Cerebellar nuclear complex (tissue), 1 donor: ENCODE measurements at places on chromosomes 11 and 22.

GRCh38 chr22:47818496-47818895 is 1056.0 kb downstream of the TBC1D22A start:
- no peak for DNase-seq

DNA sequence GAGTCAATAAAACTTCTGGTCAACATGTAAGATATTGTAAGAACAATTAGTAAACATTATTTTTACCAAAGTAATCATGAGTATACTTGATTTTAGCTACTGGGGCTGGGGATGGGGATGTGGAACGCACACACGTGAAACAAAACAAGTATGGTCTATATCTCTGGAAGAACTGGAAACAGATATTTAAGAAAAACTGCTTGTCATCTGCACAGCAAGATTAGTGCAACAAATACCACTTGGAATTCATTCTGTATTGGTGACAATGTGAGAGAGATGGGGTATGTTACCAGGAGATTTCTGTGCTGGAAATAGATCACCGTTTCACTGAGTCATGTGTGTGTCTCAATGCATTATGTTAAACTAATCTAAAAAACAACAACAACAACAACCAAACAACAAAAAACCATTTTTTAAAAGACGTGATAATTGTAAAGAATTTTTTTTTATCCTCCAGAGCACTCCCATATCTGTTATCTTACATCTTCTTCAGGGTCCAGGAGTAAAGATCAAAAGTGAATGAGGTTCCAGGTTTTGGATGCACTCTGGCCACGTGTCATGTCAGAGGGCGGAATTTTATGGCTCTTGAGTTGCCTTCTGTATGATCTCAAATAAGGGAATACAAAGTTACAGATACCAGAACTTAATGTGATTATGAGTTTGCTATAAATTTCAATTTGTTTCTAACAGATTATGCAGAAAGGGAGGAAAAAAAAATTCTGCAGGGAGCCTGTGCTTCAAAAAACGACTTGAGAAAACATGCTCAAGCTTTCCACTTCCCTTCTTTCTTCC is 153.0 kb downstream of the BBOX1 start:
- DNase-seq: no peak

DNA sequence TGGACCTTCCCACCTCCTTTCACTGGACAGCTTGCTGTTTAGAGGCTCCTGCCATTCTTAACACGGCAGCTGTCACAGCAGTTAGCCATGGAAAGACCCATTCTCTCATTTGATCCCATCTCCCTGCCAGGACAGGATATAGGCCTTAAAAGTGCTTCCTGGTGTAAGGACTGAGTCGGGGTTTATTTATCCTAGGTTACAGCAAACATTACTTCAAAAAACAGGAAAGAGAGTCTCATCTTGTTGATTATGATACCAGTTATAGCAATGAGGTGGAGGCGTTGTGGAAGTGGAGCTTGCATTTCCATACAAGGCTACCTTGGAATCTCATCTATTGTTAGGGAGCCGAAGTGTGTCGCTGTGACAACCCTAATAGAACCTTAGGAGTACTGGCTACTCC is 17.4 kb upstream of the ETS1 start:
- DNase-seq: no peak

DNA sequence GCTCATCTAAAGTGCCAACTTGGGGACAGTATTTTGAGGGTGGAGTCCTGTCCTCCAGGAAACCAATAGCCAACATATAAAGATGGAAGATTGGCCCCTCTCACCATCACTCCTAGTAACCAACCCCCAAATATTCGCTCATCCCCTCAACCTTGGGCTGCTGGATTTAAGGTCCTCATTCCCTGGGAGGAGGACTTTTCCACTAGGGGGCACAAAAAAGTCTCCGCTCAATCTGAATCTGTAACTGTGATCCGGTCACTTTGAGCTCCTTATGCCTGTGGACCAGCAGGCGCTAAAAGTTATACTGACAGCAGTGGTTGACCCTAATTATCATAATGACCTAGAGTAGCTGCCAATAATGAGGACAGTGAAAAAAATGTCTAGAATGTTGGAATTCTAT is 20.5 kb upstream of the CLPB start:
- DNase-seq: no peak

GRCh38 chr22:30104501-30105156 is 24.4 kb downstream of the HORMAD2 start:
- DNase-seq: no peak

GRCh38 chr11:55658031-55658573 is 3.9 kb upstream of the OR4C6 start:
- no peak for DNase-seq

DNA sequence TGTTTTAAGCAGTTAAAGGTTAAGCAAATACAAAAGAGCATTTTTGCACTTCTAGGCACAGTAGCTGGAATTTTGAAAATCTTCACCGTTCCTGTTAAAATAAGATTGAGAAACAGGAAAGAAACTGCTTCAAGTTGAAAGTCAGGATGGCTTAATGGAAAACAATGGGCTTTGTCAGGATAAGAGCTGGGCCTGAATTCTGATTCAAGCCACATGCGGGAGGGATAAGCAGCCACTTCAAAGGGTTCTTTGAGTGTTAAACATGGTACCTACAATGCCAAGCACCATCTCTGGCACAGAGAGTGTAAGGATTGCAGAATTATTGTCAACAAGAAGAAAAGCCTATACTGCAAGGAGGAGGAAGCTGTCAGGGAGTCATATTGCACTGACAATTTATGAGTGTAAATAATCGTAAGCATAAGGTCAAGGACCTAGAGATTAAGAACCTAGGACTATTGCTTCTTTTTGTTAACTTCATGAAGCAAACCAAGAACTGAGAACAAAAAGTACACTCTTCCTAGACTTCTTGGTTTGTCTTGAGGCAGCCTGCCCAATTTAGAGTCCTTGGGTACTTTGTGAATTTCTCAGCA is 32.5 kb downstream of the MPPED2 start:
- DNase-seq: no peak

GRCh38 chr11:32161293-32161692 is 70.4 kb downstream of the RCN1 start:
- DNase-seq: no peak

DNA sequence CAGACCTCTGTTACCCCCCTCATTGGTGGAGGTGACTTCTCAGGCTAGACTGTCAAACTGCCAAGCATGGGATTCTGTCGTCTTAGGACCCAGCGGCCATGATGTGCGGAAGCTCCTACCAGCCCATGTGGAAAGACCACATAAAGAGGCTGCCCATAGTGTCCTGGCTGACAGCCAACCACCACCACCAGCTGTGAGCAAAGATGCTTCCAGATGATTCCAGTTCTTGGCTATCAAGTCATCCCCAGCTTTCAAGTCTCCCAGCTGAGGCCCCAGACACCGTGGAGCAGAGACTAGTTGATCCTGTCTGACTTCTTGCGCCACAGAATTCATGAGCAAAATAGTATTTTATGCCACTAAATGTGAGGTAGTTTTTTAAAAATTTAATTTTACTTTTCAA is 32.9 kb downstream of the SCUBE1 start:
- DNase-seq: no peak

- DNase-seq: no peak
Measured at GRCh38 chr22:43017525-43018460, 2.8 kb upstream of the PACSIN2 start.

- DNase-seq: no peak
Measured at GRCh38 chr11:122600290-122600689, 55.2 kb upstream of the UBASH3B start.

GRCh38 chr11:82631722-82632630 is 101.7 kb downstream of the FAM181B start:
- DNase-seq: no peak

- no peak for DNase-seq
Measured at GRCh38 chr22:35198738-35199137, 58.6 kb upstream of the HMGXB4 start.

- DNase-seq: no peak
Measured at GRCh38 chr11:60003729-60004128, 13.3 kb upstream of the OOSP4B start.

- no peak for DNase-seq
Measured at GRCh38 chr11:35946766-35947165, 2.9 kb downstream of the LDLRAD3 start.

DNA sequence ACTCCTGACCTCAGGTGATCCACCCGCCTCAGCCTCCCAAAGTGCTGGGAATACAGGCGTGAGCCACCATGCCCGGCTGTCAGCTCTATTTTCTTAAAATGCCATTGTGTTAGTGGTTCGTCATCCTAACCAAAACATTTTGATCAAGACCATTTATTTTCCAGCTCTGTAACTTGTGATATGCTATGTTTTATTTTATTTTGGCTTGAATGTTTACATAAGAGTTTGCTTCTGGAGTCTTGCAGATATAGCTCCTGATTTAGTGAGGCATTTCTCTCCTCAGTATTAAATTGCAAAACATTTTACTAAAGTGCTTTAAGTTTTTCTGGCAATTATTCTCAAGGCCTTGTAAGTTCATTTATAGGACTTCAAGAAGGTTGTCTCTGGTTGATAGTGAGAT is 4.4 kb downstream of the EP300 start:
- DNase-seq: no peak

DNA sequence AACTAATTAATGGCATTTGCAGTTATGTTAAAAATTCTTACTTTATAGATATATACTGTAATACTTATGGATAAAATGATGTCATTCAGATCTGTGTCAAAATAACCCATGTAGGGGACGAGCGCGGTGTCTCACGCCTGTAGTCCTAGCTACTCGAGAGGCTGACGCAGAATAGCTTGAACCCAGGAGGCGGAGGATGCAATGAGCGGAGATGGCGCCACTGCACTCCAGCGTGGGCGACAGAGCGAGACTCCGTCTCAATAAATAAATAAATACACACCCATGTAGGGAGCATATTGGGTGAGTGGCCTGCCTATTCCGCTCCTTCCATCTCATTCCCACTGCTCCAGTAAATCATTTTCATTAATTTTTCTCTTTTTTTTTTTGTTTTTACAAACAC is 7.1 kb downstream of the SNU13 start:
- no peak for DNase-seq

- DNase-seq: no peak
Measured at GRCh38 chr11:27871056-27871455, 170.8 kb upstream of the BDNF start.

DNA sequence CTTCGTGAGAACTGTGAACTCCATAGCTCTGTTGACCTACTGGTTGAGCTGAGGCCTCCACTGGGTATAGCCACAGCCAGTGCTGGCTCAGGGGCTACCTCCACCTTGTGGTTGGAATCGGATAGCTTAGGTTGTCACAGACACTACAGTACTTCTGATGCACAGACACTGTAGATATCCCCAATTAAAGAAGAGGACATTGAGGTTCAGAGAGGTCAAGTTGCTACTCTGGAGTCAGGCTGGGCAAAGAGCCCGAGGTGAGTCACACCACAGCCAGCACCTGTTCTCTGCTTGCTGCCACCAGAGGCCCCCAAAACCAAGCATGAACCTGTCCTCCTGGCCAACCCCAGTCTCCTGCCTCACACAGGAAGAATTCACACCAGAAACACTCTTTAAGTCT is 5.4 kb downstream of the UFD1 start:
- DNase-seq: no peak

DNA sequence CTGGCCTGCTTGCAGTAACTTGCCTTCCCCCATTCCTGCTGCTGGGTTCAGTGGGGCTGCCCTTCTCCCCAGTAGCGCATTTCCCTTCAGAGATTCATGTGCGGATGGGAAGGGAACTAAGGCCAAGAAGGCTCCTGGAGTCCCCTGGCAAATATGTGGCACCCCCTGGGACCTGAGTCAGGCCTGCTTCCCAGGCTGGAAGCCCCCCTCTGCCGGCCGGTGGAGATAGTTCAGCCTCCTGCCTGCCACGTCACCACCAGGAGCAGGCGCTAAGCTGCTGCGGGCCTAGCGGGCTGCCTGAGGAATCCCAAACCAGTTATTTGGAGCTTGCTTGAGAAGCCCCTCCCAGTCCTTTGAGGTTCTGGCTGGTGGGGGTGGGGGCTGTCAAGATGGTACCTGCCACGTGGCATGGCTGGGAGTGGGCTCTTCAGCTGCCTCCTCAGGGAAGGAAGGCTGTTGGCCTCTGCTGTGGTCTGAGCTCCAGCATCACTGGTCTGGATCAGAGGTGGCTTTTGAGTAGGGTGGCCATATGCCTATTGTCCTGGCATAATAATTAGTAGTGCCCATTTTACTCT is 2.0 kb downstream of the SERPINH1 start:
- DNase-seq: no peak

- no peak for DNase-seq
Measured at GRCh38 chr11:113153847-113154246, 160.5 kb upstream of the TTC12 start.

- no peak for DNase-seq
Measured at GRCh38 chr11:8204596-8204995, 35.8 kb upstream of the RIC3 start.

DNA sequence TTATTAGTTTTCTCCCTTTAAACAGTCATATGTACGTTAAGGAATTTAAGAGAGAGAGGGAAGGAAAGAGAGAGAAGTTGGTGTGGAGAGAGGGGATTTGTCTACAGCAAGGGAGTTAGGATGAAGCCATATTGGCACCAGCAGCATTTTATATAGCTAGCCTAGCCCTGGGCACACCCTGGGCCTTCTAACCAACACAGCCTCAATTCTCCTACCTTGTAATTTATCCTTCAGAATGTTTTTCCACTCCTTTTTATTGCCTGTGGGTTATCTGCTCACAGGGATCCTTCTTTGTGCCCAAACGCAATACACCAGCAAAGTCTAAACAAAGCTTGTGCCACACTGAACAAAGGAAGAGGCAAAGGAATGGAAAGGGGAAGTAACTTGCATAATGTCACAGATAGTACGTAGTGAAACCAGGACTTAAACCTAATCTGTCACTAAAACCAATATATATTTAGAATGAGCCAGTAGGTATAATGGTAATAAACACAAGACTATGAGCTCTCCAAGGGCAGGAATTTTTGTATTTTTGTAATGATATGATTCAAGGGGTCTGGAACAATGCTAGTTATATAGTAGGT is 613.8 kb upstream of the TENM4 start:
- no peak for DNase-seq

DNA sequence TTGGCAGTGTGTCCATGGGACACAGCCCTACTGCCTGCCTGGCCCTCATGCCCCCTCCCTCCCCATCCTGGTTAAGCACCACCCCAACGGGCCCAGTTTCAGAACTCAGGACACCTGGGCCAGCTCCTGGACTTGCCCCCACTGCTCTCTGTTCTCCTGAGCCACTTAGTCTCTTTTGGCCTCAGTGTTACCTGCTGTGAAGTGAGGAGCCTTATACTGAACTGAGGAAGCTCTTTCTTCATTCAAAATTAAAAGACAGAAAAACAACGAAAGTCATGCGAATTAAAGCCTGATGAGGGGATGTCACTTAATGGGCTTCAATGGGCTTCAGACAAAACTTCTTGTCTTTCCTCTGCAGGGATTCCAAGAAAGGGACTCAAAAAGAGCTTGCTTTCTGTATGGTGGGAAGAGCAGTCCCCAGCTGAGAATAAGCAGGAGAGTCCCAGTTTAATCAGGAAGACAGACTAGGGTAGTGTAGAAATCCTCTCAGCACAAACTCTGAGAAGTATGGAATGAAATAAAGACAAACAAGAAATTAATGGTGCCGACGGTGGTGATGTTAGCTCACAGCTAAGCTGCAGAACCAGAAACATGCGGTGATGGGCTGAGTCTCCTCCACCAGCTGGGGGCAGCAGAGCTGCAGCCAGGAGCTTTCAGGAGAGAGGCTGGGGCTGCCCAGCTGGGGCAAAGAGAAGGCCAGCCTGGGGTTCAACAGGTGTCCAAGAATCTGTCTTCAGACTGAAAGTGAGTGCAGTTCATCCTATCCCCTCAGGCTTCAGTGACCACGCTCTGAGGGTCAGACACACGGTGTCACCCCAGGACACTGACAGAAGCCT is 101.0 kb downstream of the GGTLC2 start:
- DNase-seq: no peak
